Dorsolateral prefrontal cortex (tissue), 122 donors: ENCODE measurements at places on chromosomes 3 and 15.

DNA sequence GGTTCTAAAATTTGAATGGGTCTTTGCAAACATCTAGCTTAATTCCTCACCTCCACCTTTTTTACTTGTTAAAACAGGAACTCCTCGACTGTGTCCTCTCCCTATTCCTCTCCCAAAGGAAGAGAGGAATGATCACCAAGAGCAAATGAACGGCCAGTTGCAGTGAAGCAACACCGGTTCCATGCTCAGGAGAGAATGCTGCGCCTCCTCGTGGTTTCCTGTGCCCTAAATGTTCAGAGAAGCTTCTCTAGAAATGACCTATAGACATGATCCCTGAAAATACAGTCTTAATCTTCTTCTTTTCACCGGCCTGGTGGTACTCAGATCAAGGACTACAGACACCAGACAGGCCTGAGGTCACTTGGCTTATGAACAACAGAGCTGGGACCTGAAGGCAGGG is 65.1 kb upstream of the GUCA1C start:
- DNase-seq, result no peak

- no peak for DNase-seq
Observed at GRCh38 chr3:157113832-157114505, 46.0 kb downstream of the CCNL1 start.

DNA sequence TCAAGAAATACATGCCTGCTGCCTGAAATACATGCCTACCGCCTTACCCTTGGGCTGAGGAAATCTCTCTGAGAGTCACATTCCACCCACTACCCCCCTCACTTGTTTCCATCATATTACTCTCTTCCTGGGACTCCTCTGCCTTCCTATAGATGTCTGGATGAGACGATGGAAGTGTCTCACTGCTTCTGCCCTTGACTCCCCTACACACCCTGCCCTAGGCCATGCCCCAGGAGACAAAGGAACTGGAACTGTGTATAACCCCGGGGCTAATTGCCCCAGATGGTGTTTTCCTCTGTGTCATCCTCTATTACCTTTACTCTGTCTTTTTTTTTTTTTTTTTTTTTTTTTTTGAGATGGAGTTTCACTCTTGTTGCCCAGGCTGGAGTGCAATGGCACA is 102.0 kb downstream of the GTPBP8 start:
- no peak for DNase-seq

- no peak for DNase-seq
Observed at GRCh38 chr3:32313723-32314473, 75.4 kb downstream of the CMTM8 start.

GRCh38 chr3:149145356-149145755 is 15.9 kb downstream of the HPS3 start:
- no peak for DNase-seq

DNA sequence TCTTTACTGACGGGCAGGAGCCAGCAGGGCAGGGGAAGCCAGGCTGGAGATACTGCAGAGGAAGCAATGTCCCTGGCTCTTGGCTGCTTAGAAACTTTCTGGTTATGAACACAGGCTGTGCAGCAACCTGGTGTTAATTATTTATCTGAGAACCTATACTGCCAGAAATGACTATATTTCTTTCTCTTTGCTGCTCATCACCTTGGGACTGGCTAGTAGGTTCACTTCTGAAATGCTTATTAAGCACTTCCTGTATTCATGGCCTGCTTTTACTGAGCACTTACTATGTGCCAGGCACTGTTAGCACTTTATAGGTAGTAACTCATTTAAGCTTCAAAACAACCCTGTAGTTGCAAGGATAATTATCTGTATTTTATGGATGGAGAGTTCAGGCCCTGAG is 57.6 kb downstream of the RAB11A start:
- DNase-seq, result no peak

- no peak for DNase-seq
Observed at GRCh38 chr3:164852866-164853265, 225.4 kb downstream of the SI start.

GRCh38 chr15:74038707-74039655 is 43.4 kb downstream of the GOLGA6A start:
- no peak for DNase-seq

DNA sequence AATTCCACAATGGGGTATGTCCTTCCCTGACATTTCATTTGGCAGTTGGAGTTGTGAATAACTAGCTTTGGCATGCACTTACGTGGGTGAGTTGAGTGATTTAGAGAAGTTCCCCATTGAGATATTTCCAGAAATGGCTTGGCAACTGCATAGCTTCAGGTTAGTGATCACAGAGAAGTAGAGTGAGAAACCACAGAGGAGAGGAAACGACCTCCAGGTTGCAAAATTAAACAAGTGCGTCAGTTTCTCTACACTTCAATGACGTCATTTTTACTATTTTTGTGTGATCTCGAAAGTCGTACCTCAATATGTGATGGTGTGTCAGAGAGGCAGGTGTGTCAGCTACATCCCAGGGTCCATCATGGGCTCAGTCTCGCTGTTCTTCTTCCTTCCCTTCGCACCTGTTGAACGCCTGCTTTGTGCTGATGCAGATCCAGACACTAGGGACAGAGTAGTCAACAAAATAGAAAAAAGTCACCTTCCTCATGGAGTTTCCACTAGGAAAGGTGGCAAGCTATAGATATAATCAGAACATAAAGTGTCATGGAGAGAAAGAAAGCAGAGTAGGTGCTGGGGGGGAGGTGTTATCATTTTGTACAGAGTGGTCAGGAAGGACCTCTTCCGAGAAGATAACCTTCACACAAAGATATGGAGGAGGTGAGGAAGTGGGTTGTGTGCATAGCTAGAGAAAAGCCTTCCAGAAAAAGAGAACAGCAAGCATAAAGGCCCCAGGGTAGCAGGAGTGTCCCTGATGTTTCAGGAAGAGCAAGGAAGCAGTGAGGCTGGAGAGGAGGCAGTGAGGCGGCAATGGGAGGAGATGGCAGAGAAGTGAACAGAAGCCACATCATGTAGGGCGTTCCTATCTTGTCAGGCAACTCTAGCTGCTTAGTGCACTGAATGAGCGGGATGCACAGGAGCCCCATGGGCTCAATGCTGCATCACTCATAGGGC is 75.6 kb downstream of the MCTP2 start:
- DNase-seq, result no peak
